CD4-positive, alpha-beta T cell treated with Interleukin-4 for 1 hour (primary cell): ENCODE measurements at places on chromosomes 5 and 9.

- no peak for DNase-seq
Observed at GRCh38 chr5:178382754-178383164, 150.2 kb upstream of the PHYKPL start.

- no peak for DNase-seq
Observed at GRCh38 chr5:91052977-91053740, 330.0 kb downstream of the ARRDC3 start.

- no peak for DNase-seq
Observed at GRCh38 chr9:114911167-114911821, 19.1 kb downstream of the TNFSF8 start.

DNA sequence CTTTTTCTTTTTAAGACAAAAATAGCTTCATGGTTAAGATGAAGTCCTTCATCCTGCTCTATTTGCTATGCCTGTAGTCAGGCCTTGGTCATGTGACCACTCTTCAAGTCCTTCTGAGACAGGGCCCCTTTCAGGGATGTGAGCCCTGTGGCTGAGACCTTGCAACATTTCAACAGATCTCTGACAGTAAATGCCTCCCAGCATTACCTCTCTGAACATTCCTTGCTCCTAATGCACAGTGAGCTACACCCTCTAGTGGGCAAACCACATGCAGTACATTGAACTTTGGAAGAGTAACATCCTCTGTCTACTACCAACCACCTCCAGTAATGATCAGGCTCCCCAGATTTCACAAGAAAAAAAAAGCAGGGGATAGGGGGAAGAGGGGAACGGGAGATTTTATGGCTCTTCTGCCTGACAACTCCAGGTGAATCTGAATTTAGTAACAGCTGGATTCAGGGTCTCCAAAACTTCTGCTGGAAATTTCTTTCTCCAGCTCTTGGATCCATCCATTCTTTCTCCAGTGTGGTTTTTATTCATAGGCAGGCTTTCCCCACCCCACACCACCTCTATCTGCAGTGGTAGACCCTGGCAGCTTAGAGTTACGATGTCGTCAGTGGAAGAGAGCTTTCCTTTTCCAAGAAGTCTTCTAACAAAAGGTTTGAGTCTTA, 8.9 kb upstream of the FBXO38 start:
- DNase-seq: peak; percentile 41

- no peak for DNase-seq
Observed at GRCh38 chr9:88808761-88809354, 182.4 kb upstream of the S1PR3 start.

DNA sequence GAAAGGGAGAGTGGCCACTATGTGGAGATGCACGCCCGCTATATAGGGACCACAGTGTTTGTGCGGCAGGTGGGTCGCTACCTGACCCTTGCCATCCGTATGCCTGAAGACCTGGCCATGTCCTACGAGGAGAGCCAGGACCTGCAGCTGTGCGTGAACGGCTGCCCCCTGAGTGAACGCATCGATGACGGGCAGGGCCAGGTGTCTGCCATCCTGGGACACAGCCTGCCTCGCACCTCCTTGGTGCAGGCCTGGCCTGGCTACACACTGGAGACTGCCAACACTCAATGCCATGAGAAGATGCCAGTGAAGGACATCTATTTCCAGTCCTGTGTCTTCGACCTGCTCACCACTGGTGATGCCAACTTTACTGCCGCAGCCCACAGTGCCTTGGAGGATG, 19.8 kb downstream of the RGMB start:
- DNase-seq: no peak

DNA sequence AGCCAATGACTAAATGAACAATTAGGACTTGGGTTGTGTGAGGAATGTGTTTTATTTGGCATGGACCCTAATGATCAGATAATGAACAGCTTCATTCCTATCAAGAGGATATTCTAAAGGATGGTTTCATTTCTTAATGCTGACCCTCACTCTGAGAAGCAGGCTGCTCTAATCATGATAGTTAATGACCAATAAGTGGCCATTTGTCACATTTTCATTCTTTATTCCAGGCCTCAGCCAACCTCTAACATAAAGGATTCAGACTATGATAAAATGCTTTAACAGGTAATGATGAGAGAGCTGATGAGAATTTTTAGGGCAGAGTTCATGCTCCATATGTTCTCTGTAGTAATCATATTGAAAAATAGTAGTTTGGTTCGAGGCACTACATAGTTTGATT, 301.5 kb upstream of the ARRDC3 start:
- DNase-seq: no peak

- peak; percentile 63 for DNase-seq
Observed at GRCh38 chr5:170420806-170421412, 31.7 kb upstream of the KCNMB1 start.

DNA sequence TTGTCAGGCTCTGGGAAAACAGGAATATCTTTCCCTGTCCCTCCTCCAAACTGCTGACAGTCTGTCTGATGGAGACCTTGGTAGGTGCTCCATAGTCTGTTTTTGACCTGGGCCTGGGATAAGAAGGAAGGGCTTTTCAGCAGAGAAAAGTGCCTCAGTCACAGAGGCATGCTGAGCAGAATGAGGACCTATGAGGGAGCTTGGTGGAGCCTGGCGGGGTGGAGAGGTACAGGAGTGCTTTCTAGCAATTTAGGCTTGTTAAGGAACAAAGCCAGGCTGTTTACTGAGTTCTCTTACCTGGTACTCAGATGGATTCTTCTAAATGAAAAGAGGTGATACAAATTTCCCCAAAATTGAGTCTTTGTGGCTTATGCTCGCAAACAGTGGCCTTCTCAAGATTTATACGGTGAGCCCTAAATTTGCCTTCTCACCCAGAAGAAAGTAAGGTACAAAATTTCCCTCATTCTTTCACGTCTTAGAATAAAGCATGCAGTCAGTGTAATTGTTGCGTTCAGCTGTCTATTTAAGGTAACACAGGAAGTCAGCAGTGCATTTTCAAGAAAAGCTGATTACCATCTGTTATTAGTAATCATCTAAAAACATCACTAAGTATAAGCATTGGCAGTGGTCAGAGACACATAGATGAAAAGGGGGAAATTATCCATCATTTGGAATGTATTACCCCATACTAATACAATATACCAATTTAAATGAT, 28.6 kb upstream of the IL13 start:
- DNase-seq: peak; percentile 38

- no peak for DNase-seq
Observed at GRCh38 chr5:1073239-1074102, 38.4 kb downstream of the SLC12A7 start.

DNA sequence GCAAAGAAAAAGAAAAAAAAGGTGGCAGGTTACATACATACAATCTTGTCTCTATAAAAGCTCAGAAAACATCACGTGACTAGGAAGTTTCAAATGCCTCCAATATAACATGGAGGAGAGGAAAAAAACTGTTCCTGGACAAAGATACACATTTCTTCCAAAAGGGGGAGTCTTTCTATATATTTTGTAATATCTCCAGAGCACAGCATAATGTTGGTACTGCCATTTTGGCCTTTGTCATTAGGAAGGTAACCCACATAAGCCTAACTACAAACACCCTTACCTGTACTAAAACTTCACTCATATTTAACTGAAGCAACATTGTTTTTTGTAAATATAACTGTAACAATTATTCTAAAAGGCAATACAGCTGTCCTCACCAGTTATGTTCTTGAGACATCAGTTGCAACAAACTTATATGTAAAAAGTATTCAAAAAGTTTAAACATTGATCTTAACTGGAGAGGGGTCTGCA, 1.2 kb upstream of the BTF3 start:
- DNase-seq: no peak
